Fibroblast of lung (primary cell): ENCODE measurements at places on chromosomes 2 and 18.

- no peak for DNase-seq
Observed at GRCh38 chr2:165913636-165914035, 39.9 kb downstream of the TTC21B start.

DNA sequence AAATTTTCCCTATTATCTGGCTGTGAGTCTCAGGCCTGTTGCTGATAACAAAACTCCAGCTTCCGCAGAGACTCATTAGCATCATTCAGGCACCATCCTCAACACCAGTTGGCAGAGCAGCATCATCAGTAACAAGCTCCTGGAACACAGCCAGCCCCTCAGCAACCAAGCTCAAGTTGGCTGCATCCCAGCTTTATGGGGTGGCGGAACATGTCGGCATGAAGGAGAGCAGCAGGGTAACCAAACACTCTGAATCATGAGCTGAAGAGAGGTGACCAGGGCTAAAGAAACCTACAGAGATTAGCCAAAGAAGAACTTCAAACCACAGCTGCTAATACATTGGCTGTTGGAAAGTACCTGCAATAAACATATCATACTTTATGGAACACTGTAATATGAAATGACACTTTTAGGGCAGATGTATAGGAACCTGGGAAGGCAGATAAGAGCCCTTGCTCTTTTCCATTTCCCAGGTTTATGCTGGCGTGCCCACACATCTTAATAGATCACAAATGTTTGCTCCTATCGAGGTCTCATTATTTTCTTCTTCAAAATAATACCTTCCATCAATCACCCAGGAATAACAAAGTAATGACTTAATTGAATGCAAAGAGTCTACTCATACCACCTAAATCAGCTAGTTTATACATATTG, 63.8 kb downstream of the PDE11A start:
- DNase-seq = peak; percentile 84

- DNase-seq = no peak
Observed at GRCh38 chr2:41972179-41972578, 75.6 kb upstream of the PKDCC start.

- DNase-seq = peak; percentile 93
Observed at GRCh38 chr2:6524691-6525474, 340.8 kb downstream of the CMPK2 start.

DNA sequence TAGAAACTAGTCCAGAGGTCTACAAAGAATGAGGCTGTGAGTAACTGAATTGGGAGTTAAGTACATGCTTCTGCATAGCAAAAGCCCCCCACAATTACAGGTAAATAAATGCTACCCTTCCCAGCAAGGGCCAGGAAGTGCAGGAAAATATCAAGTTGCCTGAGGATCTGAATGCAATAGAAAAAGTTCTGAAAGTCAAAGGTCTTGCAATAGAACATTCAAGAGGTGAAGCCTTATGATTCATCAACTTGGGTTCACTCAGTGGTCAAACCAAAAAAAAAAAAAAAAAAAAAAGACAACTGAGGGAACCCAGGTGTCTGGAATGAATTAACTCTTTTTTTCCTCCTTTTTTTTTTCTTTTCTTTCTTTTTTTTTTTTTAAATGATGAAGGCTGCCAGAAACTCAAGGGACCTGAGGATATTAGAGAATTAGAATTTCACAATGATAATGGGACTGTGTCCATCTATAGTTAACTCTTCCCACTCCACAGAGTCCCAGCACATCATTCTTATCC, 42.9 kb upstream of the RFX8 start:
- peak; percentile 78 for DNase-seq

- peak; percentile 56 for DNase-seq
Observed at GRCh38 chr2:24123922-24124580, 782 bp downstream of the FAM228B start.

- peak; percentile 39 for DNase-seq
Observed at GRCh38 chr2:176582176-176582575, 312.9 kb downstream of the MTX2 start.

GRCh38 chr2:3236300-3237045, 141.1 kb downstream of the EIPR1 start:
- no peak for DNase-seq

DNA sequence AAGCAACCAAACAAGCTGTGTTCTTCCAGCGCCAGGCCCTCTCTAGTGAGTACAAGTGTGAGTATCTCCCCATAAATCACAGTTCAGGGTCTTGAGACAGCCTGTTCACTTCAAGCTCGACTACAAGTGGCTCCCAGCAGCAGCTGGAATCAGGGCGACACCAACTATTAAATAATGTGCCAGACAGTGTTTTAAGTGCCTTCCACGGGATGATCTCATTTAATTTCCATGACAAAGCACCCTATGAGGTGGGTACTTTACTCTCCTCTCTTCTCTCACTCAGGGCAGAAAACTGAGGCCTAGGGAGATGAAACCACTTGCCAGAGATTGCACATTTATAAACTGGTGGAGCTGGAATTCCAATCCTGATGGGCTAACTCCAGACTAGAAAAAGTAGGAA, 2.6 kb upstream of the FAM136A start:
- DNase-seq = no peak

DNA sequence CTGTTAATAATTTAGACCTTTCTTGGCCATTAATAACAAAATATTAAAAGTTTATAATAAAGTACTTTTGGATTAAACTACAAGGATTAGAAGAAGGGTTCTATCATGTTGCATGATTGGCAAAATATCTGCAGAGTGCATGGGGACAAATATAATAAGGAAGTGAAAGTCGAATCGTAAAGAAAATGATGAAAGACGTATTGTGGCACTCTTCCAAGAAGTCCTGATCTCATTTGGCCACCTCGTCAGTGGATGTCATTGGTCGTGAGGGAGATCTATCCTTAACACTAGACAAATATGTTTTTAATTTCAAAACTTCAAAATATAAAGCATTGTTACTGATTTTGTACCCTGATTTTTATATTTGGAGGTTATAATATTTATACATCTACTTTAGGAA, 197.7 kb upstream of the STON1 start:
- no peak for DNase-seq

- no peak for DNase-seq
Observed at GRCh38 chr2:3814706-3815245, 111.4 kb downstream of the DCDC2C start.

DNA sequence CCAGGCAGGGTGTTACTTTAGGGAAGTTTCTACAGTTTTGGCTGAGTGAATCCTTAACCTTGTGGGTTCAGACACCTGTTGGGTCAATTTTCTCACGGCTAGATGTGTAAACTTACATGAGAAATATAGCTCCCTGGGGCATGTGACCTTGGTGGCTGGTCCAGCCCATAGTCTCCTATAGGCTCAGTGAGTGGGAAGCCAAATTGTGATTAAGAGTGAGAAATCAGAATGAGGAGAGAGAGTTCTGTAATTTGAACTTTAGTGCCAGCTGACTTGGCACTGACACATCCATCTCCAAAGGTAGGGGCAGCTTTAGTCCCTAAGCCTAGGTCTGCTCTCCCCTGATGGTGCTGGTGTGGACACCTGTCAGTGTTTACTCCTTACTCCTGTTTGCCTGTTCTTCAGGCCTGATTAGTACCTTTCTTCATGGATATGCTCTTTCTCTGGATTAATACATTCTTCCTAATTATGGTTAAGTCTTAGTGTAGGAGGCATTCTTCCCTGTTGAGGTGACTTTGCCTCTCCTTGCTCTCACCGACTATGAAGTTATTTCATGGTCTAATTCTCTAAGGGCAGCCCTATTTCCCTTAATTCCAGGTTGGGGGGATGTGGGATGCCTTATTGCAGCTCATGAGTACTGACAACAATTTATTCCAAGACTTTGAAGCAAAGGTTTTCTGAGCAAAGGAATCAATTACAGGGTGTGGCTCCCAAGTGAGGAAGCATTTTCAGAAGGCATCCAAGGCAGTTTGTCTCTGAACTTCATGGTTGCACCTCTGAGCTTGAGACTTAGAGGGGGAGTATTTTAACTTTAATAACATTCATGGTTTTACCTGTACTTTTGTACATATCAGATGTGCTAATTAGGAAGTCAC, 177.3 kb downstream of the DYSF start:
- DNase-seq = no peak

DNA sequence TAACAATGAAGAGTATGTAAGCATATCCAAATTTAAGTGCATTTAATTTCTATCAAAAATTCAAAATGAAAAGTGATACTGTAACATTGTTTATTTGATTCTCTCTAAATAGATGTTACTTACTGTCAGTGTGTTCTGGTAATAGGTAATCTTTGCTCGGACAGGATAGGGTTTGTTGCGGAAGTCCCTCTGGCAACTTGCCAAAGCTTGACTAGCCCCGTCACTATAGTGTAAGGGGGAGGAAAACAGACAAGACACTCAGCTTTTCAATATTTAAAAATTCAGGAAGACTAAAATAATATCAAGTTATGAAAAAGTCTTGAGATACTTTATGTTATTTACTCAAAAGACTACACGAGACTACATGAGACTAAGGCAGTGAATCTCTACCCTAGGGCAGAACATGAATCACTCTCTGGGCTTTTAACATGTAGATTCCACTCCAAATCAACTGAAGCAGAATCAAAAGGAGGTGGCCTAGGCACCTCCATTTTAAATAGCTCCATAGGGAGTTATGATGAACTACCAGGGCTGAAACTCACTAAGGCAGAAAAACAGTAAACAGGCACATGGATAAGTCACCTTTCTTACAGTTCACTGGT, 5.9 kb downstream of the LMAN1 start:
- DNase-seq = no peak
